ENCODE measurements at places on chromosomes 4 and X.
A peak's percentile ranks its signal among the peaks of the same experiment; 100 is the strongest.

DNA sequence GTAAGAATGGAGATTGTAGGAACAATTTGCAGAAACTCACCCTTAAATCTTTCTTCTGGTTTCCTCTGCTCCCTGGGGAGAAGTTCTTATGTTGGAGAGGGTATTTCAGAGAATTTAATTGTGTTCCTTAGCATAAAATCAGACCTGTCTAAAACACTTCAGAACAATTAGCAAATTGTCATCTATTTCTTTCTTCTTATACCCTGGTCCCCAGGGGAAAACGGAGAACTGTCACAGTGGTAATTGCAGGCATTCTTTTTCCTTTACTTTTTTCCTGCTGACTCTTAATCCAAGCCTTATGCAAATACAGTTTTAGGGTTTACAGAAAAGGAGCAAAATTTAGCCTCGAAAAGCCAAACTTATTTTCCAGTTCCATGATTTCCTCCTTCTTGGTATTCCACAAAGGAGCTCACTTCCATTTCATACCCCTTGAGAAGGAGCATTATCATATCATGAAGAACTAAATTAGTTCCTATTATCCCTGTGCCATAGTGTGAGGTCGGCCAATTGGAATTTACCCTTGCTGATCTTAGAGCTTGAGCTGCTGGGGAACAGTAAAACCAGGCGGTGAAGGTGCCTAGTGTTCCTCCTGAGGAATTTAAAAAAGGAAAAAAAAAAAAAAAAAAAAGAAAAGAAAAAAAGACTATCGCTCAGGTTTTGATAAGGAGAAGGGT, 173.8 kb downstream of the IL15 start:
- DNase-seq = no peak

DNA sequence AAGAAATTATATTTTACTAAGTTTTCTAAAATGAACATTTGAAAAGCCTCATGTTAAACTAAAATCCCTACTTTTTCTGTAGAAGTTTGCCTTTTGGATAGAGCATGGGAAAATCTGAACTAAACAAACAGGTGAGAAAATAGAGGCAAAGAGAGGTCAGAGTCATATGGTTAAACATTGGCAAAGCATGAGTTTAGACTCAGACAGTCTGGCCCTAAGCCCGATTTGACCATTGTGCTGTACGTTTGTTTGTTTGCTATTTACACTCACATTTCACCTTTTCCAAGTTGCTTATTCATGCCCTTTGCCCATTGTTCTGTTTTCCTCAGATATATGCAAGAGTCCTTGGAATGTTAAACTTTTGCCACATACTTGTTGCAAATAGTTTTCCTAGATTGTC, 85.4 kb downstream of the TIGD2 start:
- DNase-seq = no peak

- DNase-seq = no peak
Measured at GRCh38 chr4:26384380-26385057, 63.7 kb downstream of the RBPJ start.

GRCh38 chrX:150167482-150168324, 195.4 kb upstream of the MAMLD1 start:
- DNase-seq = no peak

DNA sequence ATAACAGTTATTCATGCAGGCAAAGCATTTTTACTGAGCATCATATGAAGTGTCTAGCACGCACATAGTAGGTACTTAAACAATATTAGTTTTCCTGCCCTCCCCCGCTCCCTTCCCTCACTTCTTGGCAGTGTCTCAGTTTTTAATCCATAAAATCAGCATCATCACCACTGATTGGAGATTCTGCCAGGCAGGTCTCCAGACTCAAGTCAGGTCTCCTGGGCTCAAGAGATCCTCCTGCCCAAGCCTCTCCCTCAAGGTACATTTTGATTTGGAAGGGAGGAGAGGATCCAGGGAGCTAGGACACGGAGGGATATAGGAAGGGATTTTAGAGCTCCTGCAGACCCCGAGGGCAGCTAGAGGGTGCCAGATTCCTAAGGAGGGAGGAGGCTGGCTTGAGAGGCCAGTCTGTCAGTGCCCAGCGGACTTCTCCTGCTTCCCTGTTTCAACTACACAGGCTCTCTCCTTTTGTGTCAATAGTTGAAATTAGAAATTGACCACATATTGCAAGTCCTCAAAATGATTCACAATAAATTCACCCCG, 4.4 kb upstream of the FAT1 start:
- DNase-seq = no peak

- DNase-seq = no peak
Measured at GRCh38 chrX:43386875-43387274, 269.2 kb upstream of the MAOA start.

DNA sequence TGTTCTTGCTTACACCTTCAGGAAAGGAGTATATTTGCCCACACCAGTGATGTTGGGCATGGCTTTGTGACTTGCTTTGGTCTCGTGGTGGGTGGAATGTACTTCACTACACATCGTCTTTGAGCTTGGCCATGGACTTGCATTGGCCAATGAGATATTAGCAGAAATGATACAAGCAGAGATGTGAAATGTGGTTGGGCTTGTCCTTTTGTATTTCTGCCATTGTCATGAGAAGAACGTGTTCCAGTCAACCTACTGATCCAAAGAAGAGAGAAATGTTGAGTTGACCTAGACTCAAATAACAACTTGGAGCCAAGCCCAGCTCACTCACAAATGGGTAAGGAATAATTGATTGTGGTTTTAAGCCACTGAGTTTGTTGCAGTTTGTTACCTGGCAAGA, 138.4 kb upstream of the ARX start:
- no peak for DNase-seq

- DNase-seq = no peak
Measured at GRCh38 chr4:142284402-142285221, 561.5 kb downstream of the INPP4B start.

GRCh38 chr4:38804654-38805295, at the start of gene TLR1:
TSS of gene TLR1 (minus strand) at chr4:38804791. CDS start at chr4:38798831, 5,960 bp downstream.
- no peak for DNase-seq

- peak; percentile 6 for DNase-seq
Measured at GRCh38 chrX:70033348-70034051, 16.2 kb downstream of the AWAT2 start.

GRCh38 chr4:38279650-38280322, 319.6 kb downstream of the PTTG2 start:
- no peak for DNase-seq

DNA sequence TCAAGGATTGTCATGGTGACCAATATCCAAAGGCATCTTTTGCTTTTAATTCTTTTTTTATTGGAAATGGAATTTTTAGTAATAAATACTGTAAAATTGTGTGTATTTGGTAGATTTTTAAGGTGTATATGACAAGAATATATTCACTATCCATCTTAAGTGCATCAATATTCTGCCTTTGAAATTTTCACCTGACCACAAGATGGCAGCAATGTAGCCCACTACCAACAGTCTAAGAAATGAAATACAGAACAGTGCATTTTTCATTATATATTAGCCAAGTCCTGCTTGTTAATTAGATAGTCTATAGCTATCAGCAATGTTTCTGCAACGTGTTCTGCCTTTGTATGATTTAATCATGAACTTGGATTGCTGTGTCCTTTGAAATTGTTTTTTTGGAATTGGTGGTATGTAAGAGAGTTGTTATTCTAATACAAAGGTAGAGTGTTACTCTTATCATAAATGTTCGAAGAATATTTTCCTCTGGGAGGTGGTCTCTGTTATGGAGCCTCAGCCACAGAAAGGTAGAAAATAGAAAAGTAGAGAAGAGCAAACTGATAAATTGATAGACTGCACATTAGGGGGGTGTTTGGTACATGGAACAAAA, 38.2 kb downstream of the HPGDS start:
- DNase-seq = no peak

DNA sequence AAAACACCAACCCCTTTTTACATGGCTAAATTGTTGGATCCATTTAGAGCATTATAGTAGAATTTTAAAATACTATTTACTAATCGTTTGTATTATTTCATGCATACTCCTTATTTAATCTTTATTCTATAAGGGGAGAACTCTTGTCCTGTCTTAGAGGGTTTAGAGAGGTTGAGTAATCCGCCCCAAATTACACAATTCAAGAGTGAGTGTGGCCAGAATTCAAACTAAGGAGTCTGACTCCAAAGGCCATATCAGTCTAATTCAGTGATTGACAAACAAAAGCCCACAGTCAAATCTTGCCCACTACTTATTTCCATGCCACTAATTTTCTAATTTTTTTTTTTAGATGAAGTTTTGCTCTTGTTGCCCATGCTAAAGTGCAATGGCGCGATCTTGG, 33.7 kb upstream of the NEIL3 start:
- DNase-seq = no peak

DNA sequence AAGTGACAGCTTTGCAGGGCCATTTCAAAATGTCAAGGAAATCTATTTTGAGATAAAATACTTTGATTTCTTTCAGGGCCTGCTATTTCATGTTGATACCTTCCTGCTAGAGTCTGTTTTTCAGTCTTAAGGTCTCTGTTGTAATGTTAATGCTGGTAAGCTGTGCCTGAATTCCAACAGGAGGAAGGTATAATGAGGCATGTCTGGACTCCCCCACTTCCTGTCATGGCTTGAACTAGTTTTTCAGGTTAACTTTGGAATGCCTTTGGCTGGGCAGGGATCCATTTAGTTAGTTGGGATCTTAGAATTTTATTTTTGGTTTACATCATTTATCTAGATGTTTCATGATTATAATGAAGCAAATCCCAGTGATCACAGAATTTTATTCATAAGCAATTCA, 279.0 kb downstream of the CFAP47 start:
- DNase-seq = no peak

DNA sequence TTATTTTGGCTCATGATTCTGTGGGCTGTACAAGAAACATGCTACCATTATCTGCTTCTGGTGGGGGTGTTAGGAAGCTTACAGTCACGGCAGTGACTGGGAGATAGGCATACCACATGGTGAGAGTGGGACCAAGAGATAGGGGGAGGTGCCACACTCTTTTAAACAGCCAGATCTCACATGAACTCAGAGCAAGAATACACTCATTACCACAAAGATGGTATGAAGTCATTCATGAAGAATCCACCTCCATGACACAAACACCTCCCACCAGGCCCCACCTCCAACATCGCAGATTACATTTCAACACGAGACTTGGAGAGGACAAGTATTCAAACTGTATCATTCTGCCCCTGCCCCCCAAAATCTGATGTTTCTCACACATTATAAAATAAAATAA, 2396.7 kb downstream of the PCDH7 start:
- no peak for DNase-seq

GRCh38 chr4:122764821-122765215, 32.3 kb downstream of the BBS12 start:
- no peak for DNase-seq

Data from stimulated activated naive CD4-positive, alpha-beta T cell treated with Interleukin-2 at 50 U/mL for 16 hours (primary cell).